Lung (tissue), 17 donors: ENCODE measurements at places on chromosomes 11 and 22. TPM values are rescaled to one million over a fixed set of nuclear protein-coding genes. Genes with fewer than 3 reads are reported as not detected.

DNA sequence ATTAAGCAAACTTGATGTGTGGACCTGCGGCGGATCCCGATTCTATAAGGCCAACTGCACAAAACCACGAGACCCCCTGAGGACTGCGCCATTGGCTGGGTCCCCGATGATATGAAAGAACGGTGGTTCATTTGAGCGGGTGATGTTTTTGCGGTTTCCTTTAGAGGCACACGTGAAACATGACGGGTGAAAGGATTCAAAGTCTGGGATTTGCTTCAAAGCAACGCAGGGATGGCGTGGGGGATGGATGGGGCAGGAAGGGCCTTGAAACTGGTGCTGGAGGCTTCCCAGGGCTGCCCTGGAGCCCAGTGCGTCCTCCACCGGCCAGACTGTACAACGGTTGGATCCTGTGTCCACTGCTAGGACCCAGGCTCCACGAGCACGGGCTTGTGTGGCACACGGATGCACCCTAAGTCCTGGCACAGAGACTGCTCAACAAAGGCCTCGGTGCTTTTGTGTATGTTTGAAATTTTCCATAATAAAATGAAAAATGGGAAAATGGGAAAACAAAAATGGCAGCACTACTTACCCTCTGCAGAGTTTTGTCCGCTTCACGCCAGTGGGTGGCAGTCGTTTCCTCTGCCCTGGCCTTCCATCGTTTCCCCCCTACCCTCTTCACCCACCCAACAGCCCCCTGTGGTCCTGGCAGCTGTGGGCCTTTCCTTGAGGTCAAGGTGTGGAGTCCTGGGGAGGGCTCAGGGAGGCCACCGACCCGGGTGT, 3.6 kb downstream of the ASCL2 start:
- peaks cover 15% of the 10 kb centered on the region for H3K27me3 ChIP-seq
- no peak overlapping the region for H3K4me3 ChIP-seq
- H3K36me3 ChIP-seq, result no peaks in the 10 kb centered on the region
- no peaks in the 10 kb centered on the region for H3K4me1 ChIP-seq
- no peak overlapping the region for H3K27ac ChIP-seq

DNA sequence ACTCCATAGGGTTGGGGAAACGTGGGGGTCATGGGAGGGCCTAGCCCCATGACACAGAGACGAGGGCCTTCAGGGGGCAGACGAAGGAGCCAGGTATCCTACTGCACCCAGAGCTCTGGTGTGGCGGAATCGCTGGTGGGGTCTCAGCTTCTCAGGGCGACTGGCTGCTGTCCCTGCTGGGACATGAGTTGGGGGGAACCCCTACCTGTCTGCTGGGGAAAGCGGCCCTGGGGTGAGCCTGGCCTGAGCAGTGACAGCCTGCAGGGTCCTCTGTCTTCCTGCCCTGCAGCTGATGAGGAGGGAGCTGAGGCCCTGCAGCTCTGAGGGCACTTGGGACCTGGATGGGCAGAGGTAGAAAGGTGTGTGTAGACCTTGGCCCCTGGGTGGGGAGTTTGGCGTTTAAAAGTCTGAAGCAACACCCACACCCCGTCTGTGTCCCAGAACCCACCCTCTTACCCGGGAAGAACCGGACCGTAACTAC, 33.6 kb upstream of the GRAMD4 start:
- H3K27ac ChIP-seq, result peak overlapping the region; percentile 90
- H3K4me1 ChIP-seq, result peaks cover 30% of the 10 kb centered on the region
- no peaks in the 10 kb centered on the region for H3K27me3 ChIP-seq
- no peak overlapping the region for H3K4me3 ChIP-seq
- H3K36me3 ChIP-seq, result no peaks in the 10 kb centered on the region

GRCh38 chr11:115256397-115257197, 247.6 kb downstream of the CADM1 start:
- peaks cover 14% of the 10 kb centered on the region for H3K4me1 ChIP-seq
- H3K27me3 ChIP-seq, result no peaks in the 10 kb centered on the region
- no peaks in the 10 kb centered on the region for H3K36me3 ChIP-seq
- no peak overlapping the region for H3K27ac ChIP-seq

DNA sequence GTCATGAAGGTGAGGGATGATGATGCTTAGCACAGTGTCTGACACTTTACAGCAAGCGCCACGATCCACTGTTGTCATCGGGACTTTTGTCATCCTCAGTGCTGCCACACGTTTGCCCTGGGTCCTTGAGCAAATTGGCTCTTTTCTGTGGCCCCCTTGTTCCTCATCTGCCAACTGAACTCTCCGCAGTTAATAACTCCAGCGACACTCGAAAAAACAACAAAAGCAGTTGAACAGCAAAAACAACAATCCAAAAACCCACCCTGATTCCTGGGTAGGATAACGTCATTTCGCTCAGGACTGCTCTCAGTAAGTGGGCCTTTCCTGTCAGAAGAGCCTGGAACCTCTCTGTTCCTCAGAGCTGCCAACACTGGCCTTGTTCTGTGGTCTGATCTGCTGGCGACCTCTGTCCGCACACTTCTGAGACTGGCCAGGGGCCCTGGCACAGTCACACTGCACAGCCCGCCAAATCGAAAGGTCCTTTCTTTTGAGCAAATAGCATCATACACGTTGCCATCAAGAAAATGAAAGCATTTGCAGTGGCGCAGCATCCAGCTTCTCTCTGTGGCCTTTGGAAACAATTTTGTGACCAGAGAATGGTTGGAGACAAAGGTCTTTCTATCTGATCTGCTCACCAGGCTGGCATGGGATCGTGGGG, 79.9 kb upstream of the SYT13 start:
- H3K36me3 ChIP-seq, result no peaks in the 10 kb centered on the region
- H3K4me3 ChIP-seq, result no peak overlapping the region
- peak; percentile 67 for DNase-seq
- H3K27ac ChIP-seq, result peak overlapping the region; percentile 84
- peaks cover 3% of the 10 kb centered on the region for H3K27me3 ChIP-seq

DNA sequence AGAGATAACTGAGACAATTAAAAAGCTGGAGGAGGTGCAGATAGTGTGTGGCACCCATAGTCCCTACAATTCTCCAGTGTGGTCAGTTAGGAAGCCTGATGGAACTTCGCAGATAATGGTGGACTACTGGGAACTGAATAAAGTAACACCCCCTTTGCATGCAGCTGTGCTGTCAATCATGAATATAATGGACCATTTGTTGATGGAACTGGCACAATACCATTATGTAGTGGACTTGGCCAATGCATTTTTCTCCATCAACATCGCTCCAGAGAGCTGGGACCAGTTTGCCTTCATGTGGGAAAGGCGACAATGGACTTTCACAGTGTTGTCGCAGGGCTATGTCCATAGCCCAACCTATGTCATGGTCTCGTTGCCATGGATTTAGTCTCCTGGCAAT, 324.2 kb downstream of the TMEM135 start:
- H3K4me3 ChIP-seq, result no peak overlapping the region
- no peak for DNase-seq
- peaks cover 2% of the 10 kb centered on the region for H3K4me1 ChIP-seq
- no peak overlapping the region for H3K27ac ChIP-seq

- no peak overlapping the region for H3K27ac ChIP-seq
- H3K4me1 ChIP-seq, result peaks cover 14% of the 10 kb centered on the region
- H3K4me3 ChIP-seq, result no peak overlapping the region
- peaks cover 2% of the 10 kb centered on the region for H3K36me3 ChIP-seq
- no peaks in the 10 kb centered on the region for H3K27me3 ChIP-seq
- DNase-seq, result no peak
These were observed 86.3 kb upstream of the PHOX2A start for GRCh38 chr11:72330131-72330727.

DNA sequence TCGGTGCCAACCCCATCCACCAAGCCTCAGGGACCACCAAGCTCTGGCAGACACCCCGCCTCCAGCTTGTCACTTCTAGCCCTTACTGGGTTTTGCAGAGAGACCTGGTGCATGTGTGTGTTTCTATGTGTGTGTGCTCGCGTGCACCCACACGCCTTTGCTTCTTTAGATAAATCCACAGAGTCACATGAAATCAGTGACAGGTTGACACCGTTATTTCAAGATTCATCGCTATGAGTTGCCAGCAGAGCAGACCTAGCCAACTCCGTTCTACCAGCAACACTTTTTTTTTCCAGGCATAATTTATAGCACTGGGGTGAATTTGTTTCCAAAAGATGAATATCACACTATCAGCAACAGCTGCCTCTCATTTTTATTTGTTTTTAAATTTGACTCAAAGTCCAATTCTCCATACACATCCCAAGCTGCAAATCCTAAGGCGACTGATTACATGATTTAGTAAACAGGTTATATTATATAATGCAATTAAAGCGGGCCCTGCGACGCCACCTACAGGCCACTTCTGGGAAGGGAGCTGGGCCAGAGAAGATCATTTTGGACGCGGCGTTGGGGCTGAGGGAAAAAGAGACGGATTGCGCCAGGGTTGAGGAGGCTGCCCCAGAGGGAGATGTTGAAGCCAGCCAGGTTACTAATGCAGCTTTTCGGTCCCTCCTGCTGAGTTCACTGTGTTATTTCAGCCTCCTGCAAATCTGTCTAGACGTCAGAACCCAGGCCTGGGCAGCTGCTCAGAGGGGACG, 150.5 kb downstream of the FEZ1 start:
- no peak overlapping the region for H3K27ac ChIP-seq
- H3K4me1 ChIP-seq, result peaks cover 36% of the 10 kb centered on the region
- H3K4me3 ChIP-seq, result no peak overlapping the region

The APOL6 gene
- total RNA-seq, result 31.1 TPM
